Mammary epithelial cell (primary cell): ENCODE measurements at places on chromosomes 2 and 18. TPM values are rescaled to one million over a fixed set of nuclear protein-coding genes. Genes with fewer than 3 reads are reported as not detected.
A peak's percentile ranks its signal among the peaks of the same experiment; 100 is the strongest.

Gene FHOD3
- polyA plus RNA-seq = 18.3 TPM

Gene ATAD2B
- 1.5 TPM for polyA plus RNA-seq

DNA sequence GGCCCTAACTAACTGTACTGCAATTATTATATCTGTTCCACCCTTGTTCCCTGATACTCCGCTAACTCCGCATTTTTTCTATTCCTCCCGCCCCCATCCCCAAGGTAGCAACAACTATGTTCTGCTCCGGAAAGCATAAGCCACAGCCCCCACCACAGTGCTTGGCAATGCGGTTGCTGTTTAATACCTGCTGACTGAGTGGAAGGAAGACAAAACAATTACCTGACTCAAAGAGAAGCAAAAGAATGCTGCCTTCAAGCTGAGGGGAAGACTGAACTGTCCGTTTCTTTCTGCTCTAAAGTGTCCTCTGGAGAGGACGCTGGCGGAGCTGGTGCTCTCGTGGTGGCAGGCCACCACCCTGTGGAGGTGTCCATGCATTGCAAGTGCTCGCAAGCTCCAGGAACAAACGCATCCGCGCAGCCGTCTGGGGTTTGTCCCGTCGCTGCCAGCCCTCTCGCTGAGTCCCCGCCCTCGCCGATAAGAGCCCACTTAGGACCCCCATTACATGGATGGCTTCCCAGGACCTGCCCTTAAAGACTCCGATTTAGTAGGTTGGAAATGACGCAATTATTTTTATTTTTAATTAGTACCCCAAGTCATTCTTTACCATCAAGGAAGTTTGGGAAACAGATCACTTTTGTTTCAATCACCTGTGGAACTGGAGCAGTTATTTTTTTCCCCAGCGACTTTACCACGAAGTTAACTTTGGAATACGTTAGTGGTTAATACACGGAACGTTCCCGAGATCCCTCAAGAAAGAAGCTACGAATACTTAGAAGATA, 1.6 kb upstream of the MYL12A start:
- DNase-seq = peak; percentile 85

- DNase-seq = peak; percentile 65
Observed at GRCh38 chr2:9797681-9798556, 45.4 kb upstream of the TAF1B start.

DNA sequence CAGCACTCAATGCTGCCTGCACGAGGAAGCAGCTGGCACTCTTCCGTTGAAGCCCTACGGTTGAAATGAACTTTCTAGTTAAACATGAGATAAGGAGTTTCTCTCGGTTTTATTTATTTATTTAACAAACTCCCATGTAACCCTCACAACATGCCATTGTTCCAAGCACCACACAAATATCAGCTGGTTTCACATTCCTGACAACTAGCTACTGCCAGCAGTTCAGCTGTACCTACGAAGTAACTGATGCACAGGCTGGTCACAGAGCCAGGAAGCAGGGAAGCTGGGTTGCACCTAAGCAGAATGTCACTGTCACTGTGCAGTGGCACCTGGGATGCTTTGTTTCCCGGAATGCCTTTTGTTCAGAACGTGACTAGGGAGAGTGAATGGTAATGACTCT, 18.1 kb downstream of the TIMM21 start:
- no peak for DNase-seq

DNA sequence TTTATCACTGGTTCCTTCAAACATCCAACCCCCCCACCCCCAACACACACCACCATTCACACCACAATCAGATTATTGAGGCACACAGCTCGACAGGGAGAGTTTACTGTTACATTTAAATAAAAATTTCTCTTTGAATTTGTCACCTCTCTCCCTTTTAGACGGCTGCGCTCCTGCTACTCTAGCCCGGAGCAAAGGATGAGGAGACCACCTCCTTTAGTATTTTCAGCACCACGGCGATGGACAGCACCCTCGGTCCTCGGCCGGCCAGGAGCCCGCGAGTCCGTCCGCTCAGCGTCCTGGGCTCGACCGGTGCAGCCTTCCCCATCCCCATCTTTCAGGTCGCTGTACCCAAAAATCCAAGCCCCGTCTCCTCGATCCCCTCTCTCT, 892 bp downstream of the CELF4 start:
- DNase-seq = peak; percentile 34

DNA sequence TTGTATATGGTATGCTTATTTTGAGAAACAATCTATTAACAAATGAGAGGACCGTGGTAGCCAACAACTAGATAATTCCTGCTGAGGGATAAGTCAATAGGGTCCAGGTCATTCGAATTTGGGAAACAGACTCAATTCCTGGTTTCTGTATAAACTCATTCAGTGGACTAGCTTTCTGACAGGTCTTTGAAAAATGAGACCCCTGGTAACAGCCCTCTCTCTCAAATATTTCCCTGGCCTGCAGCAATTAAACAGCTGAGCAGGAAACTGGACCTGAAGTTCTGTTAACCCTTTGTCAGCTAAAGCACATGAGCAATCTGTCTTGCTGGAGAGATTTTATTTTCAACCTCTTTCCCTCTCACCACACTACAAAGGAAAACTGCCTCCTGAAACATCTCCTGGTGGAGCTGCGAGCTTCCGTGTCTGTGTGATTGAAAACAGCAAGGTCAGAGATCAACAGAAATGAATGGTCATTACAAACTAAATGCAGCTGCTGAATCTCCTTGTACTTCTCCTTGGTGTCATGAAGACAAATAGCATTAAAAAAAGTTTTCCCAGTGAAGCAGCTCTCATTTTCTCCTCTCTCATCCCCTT, 70.3 kb upstream of the CCDC85A start:
- DNase-seq = no peak

- no peak for DNase-seq
Observed at GRCh38 chr18:50338122-50338521, 36.7 kb upstream of the SKA1 start.
